ENCODE measurements at places on chromosomes 4 and X. TPM values are rescaled to one million over a fixed set of nuclear protein-coding genes. Genes with fewer than 3 reads are reported as not detected.
A peak's percentile ranks its signal among the peaks of the same experiment; 100 is the strongest.

Gene ENPEP
- 0.83 TPM for total RNA-seq

Gene DGKK
- total RNA-seq = 1.4 TPM

Gene SSX4
- not detected for total RNA-seq

Gene SLC26A1
- total RNA-seq = 0.13 TPM

Gene ASB9
- total RNA-seq = not detected

Gene FRG2
- total RNA-seq = not detected

Gene CCDC158
- total RNA-seq = 0.09 TPM

Gene SLC4A4
- 1.1 TPM for total RNA-seq

Gene MAGIX
- 1.3 TPM for total RNA-seq

Gene SPATA4
- total RNA-seq = not detected

Gene EPGN
- total RNA-seq = not detected

Gene HHIP
- 2.7 TPM for total RNA-seq

Gene OPRPN
- total RNA-seq = not detected

GRCh38 chrX:34653811-34654210, 3.3 kb downstream of the TMEM47 start:
- no peaks in the 10 kb centered on the region for H3K4me1 ChIP-seq
- H3K4me3 ChIP-seq = peak overlapping the region; percentile 81
- H3K27ac ChIP-seq = no peak overlapping the region
- no peak for DNase-seq
- H3K36me3 ChIP-seq = peaks cover 12% of the 10 kb centered on the region

GRCh38 chr4:76677571-76678326, 220.2 kb downstream of the SOWAHB start:
- no peak overlapping the region for H3K27ac ChIP-seq
- no peaks in the 10 kb centered on the region for H3K4me1 ChIP-seq
- H3K36me3 ChIP-seq = no peaks in the 10 kb centered on the region
- DNase-seq = no peak

DNA sequence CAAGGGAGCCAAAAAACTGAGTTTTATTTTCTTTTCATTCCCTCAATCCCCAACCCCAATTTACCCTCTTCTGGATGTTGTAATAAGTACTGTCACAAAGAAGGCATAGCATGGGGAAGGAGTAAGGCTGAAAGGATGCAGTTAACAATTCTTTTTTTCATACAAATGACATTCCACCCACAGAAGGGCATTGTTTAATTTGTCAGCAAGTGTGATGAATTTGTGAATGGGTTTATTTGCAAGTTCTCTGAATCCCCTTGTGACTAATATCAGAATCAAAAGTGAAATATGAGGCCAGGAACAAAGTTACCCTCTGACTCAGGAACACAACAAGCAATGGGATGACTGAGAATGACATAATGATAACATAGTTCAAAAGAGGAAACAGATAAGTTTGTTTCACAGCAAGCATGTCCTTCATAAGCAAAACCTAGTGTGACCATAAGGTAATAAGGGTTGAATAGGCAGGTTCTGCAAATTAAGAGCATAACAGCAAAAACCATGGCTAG, 2.1 kb downstream of the GEMIN8 start:
- H3K27ac ChIP-seq = no peak overlapping the region
- H3K4me1 ChIP-seq = peaks cover 8% of the 10 kb centered on the region
- H3K36me3 ChIP-seq = no peaks in the 10 kb centered on the region
- no peak for DNase-seq
- no peaks in the 10 kb centered on the region for H3K27me3 ChIP-seq
- H3K4me3 ChIP-seq = no peak overlapping the region

- no peak overlapping the region for H3K4me3 ChIP-seq
- no peak for DNase-seq
- H3K4me1 ChIP-seq = no peaks in the 10 kb centered on the region
- H3K36me3 ChIP-seq = no peaks in the 10 kb centered on the region
- no peaks in the 10 kb centered on the region for H3K27me3 ChIP-seq
- no peak overlapping the region for H3K27ac ChIP-seq
Measured at GRCh38 chr4:17203797-17204196, 305.4 kb upstream of the LDB2 start.

- no peaks in the 10 kb centered on the region for H3K27me3 ChIP-seq
- no peak overlapping the region for H3K4me3 ChIP-seq
- DNase-seq = no peak
- H3K27ac ChIP-seq = no peak overlapping the region
- no peaks in the 10 kb centered on the region for H3K36me3 ChIP-seq
Measured at GRCh38 chrX:104749951-104750610, 184.1 kb downstream of the IL1RAPL2 start.

- DNase-seq = no peak
- no peaks in the 10 kb centered on the region for H3K27me3 ChIP-seq
- H3K27ac ChIP-seq = no peak overlapping the region
- H3K4me3 ChIP-seq = no peak overlapping the region
Measured at GRCh38 chr4:78313754-78314120, 237.8 kb upstream of the ANXA3 start.

GRCh38 chr4:1022051-1022738, 10.8 kb downstream of the FGFRL1 start:
- no peak overlapping the region for H3K27ac ChIP-seq
- H3K27me3 ChIP-seq = no peaks in the 10 kb centered on the region
- H3K4me1 ChIP-seq = no peaks in the 10 kb centered on the region

DNA sequence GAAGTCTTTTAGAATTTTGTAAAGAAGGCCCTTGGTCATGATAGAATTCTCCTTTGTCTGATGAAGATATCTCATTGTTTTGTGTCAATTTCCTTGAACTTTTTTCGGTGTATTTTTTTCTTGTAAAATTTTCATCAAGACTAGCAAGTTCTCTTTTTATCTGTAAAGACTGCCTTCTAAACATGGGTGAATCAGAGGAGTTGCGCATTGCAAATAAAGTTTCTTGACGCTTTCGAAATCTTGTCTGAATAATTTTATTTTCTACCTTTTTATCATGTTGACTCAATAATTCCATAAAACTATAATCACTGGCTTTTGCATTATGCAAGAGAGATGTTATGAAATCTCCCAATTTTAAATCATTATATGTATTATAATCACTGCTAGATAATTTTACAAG, 66.2 kb downstream of the NCAPG start:
- H3K4me1 ChIP-seq = no peaks in the 10 kb centered on the region
- no peak overlapping the region for H3K27ac ChIP-seq
- H3K36me3 ChIP-seq = no peaks in the 10 kb centered on the region
- H3K4me3 ChIP-seq = no peak overlapping the region

- no peak overlapping the region for H3K4me3 ChIP-seq
- H3K27me3 ChIP-seq = no peaks in the 10 kb centered on the region
- DNase-seq = peak; percentile 68
- H3K36me3 ChIP-seq = peaks cover 59% of the 10 kb centered on the region
- H3K4me1 ChIP-seq = peaks cover 2% of the 10 kb centered on the region
Measured at GRCh38 chrX:115940888-115941332, 229.6 kb upstream of the AGTR2 start.

DNA sequence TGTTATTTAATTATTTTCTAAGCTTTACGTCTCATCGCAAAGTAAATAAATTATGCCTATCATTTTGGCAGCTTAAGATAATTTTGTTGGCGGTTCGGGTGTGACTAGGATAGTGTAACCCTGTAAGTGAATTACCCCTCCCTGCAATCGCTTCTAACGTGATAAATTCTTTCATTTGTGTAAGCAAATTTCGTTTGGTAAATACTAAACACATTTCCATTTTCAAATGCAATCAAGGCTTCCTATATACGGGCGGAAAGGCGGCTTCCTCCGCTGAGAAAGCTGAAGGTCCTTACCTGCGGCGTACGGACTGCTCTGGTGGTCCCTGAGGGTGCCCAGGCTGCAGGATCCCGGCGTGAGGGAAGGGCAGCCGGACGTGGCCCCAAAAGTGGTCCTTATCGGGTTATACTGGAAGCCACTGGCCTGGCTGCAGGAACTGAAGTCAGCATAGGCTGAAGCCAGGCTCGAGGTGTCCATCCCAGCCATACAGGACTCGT, 403 bp downstream of the PHOX2B start:
- no peak overlapping the region for H3K27ac ChIP-seq
- no peaks in the 10 kb centered on the region for H3K4me1 ChIP-seq
- H3K36me3 ChIP-seq = no peaks in the 10 kb centered on the region
- peak; percentile 40 for DNase-seq
- no peak overlapping the region for H3K4me3 ChIP-seq
- peaks cover 94% of the 10 kb centered on the region for H3K27me3 ChIP-seq

- no peak overlapping the region for H3K4me3 ChIP-seq
- DNase-seq = no peak
- no peak overlapping the region for H3K27ac ChIP-seq
- H3K4me1 ChIP-seq = no peaks in the 10 kb centered on the region
- no peaks in the 10 kb centered on the region for H3K27me3 ChIP-seq
Measured at GRCh38 chr4:98887145-98887544, 41.8 kb downstream of the EIF4E start.

- DNase-seq = no peak
- H3K27ac ChIP-seq = no peak overlapping the region
- no peaks in the 10 kb centered on the region for H3K4me1 ChIP-seq
- H3K4me3 ChIP-seq = no peak overlapping the region
- peaks cover 8% of the 10 kb centered on the region for H3K36me3 ChIP-seq
Measured at GRCh38 chrX:10685923-10686595, 65.7 kb upstream of the MID1 start.

- H3K4me1 ChIP-seq = no peaks in the 10 kb centered on the region
- H3K27ac ChIP-seq = no peak overlapping the region
- no peak overlapping the region for H3K4me3 ChIP-seq
- peaks cover 4% of the 10 kb centered on the region for H3K36me3 ChIP-seq
- H3K27me3 ChIP-seq = no peaks in the 10 kb centered on the region
Measured at GRCh38 chr4:123102897-123103471, 180.6 kb upstream of the NUDT6 start.

DNA sequence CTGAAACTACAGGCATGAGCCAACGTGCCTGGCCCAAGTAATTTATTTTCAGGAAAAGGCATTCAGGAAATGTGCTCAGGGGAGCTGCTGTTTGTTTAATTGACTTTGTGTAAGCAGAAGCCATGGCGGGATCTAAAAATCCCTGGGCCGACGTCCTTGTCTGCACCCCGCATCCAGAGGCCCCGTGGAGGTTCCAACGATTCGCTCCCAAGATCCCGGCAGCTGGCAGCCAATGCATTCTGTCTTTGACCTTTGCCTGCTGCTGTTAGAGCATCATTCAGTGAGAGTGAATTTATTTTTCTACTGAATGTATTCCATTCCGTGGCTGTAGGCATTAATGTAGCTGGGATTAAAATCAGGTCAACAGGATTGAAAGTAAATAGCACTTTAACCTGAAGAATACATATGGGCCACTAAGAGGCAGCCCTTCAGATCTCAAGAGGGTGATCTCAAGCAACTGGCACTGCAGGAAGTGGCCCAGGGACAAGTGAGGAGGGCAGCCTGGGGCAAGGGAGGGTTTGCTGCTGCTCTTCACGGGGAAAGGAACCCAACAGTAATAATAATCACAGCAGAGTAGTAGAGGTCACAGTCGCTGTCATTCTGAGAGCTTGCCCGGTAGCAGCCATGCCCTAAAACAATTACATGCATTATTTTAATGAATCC, 75.2 kb downstream of the PSAPL1 start:
- no peak overlapping the region for H3K27ac ChIP-seq
- no peak for DNase-seq
- H3K4me1 ChIP-seq = no peaks in the 10 kb centered on the region
- no peaks in the 10 kb centered on the region for H3K27me3 ChIP-seq
- H3K4me3 ChIP-seq = no peak overlapping the region
- no peaks in the 10 kb centered on the region for H3K36me3 ChIP-seq

DNA sequence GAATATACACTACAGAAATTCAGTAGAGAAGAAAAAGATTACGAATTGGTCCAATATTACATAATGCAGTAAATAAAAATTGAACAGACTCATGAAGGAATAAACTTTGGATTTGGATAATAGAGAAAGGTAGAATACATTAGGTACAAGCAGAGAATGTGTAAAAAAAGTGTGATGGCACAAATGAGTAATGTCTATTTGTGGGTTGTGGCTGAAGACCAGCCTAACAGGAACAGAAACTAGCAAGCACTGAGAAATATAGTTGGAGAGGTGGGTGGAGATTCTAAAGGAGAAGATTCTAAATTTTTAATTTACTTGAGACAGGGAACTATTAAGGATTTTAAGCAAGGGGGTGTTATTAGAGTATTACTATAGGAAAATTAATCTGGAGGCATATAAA, 15.2 kb upstream of the CLOCK start:
- no peak overlapping the region for H3K4me3 ChIP-seq
- H3K36me3 ChIP-seq = peaks cover 4% of the 10 kb centered on the region
- no peaks in the 10 kb centered on the region for H3K27me3 ChIP-seq
- no peak for DNase-seq
- no peak overlapping the region for H3K27ac ChIP-seq

- no peaks in the 10 kb centered on the region for H3K4me1 ChIP-seq
- DNase-seq = no peak
- no peak overlapping the region for H3K27ac ChIP-seq
- no peaks in the 10 kb centered on the region for H3K27me3 ChIP-seq
- H3K36me3 ChIP-seq = peaks cover 1% of the 10 kb centered on the region
- no peak overlapping the region for H3K4me3 ChIP-seq
Measured at GRCh38 chr4:125268068-125268755, 46.5 kb upstream of the FAT4 start.

GRCh38 chr4:32485956-32486355, 1765.8 kb downstream of the PCDH7 start:
- no peak overlapping the region for H3K27ac ChIP-seq
- H3K4me1 ChIP-seq = no peaks in the 10 kb centered on the region
- H3K4me3 ChIP-seq = no peak overlapping the region
- no peak for DNase-seq
- no peaks in the 10 kb centered on the region for H3K36me3 ChIP-seq

GRCh38 chr4:159497936-159498335, 395.1 kb downstream of the RAPGEF2 start:
- no peak for DNase-seq
- H3K36me3 ChIP-seq = peaks cover 13% of the 10 kb centered on the region
- no peaks in the 10 kb centered on the region for H3K27me3 ChIP-seq
- H3K4me3 ChIP-seq = no peak overlapping the region
- H3K27ac ChIP-seq = no peak overlapping the region
- H3K4me1 ChIP-seq = no peaks in the 10 kb centered on the region
